ENCODE measurements at places on chromosomes 12 and 14.

DNA sequence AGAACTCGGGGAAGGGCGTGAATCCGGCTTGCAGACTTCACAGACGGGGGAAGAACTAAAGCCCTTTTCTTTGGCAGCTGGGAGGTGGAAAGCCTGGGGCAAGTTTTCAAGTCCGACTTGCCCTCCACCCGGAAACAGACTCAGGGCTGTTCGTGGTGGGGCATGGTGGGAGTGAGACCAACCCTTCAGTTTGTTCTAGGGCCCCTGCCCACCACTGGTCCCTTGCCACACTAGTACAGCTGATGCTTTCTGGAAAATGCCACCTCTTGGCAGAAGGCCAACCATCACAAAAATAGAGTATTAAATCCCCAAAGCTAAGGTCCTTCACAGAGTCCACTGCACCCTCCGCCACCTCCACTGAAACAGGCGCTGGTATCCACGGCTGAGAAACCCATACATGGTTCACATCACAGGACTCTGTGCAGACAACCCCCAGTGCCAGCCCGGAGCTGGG is 50.4 kb upstream of the DDX11 start:
- no peak for DNase-seq

DNA sequence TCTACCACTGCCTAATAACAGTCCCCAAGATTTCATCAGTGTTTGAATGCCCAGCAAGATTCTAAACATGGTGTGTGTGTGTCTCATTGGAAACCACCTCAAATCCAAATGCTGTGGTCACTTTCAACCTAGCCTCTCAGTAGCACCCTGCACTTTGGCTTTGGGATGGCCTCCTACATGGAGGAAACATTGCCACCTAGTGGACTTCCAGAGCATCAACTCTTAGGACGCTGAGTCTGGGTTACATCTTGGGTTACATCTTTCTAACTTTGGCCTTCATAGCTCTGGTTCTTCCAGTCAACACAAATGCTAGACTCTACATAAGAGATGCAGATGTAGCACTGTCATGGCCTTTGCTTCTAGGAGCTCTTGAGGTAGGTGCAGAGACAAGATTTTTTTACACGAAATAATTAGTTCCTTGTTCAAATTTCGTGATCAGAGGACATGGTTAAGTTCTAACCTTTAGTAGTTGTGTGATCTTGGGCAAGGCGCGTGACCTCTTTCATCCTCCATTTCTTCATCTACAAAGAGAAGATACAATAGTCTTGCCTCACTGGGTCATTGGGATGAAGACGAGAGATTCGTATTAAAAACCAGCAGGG is 113.5 kb upstream of the VASH1 start:
- no peak for DNase-seq

GRCh38 chr12:66662179-66662578 is 16.7 kb downstream of the GRIP1 start:
- DNase-seq, result no peak

DNA sequence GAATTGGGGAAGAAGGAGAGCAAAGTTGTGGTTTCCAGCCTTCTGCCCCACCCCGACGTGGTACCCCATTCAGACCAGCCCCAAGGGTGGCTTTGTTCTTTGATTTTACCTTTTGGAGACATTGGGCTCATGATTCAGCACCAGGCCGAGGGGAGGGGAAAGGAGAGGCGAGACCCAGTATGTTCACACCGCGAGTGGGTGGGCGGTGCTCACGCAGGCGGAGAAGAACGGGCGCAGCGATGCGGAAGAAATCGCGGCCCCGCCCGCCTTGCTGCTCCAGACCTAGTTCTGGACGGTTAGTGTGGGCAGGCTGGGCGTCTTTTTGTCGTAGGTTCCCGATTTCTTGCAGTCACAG is 963 bp downstream of the ATL1 start:
- DNase-seq, result no peak

- no peak for DNase-seq
Observed at GRCh38 chr12:65496617-65497016, 218.1 kb downstream of the MSRB3 start.

DNA sequence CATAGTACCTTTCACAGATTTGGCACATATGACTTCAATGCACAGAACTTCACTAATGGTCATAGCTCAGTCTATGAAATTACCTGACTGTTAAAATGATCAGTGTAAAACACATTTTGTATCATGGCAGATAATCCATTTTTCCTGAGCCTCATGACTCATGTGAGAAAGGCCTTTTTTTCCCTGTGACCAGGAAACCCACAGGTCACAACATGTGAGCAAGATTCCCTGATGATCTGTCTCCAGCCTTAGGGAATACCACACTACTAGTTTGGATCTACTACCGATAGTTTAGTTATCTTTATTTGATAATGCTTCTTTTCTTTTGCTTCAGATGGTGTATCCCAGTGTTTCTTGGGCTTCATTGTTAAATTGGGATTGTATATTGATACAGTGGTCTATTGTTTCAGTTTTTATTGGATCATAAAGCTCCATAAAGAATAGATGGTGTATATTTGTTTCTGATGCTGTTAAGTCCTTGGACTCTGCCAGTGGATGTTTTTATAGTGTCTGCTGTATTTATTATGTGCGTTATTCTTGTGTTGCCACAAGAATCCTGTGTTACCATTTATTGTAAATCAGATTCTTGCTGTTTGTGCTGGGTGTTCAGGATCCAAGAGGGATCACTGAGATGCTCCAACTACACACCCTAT is 248.7 kb upstream of the PELI2 start:
- DNase-seq, result no peak

DNA sequence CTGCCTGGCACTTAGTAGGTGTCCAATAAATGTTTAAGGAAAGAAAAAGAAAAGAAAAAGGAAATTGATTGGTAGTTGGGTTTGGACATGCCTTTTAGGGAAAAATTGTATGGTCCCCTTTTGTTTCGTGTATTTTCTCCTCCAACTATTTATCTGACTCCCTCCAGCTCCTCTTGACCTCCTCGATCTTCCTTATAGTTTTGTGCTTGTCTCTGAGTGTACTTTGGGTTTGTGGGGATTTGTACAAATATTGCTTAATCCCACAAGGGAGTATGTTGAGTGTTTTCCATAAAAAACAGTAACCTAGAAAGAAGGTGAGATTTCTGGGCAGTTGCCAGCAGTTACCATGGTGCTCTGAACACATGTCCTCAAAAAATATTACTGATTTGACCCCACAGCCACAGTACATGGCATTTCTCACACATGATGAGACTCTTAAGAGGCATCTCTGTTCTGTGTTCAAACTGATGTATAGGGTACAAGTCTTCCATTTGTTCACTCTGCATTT is 15.7 kb downstream of the PLEKHG7 start:
- no peak for DNase-seq

DNA sequence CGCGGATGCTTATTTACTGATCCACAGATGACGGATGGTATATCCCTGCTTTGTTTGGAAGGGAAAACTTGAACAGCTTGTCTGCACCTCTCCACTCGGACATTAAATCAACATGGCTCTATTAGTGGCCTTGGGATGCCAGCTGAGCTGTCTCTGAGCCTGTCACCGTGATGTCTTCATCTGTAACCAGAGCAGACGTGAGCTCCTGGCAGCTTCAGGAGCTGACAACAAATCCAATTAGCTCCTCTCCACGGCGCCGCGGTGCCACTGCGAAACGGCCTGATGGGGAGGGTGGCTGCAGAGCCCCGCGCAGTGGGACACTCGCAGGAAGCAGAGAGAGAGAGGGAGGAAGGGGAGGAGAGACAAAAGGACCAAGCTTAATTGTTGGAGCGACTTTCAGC is 112.3 kb downstream of the PAPOLA start:
- DNase-seq, result no peak

DNA sequence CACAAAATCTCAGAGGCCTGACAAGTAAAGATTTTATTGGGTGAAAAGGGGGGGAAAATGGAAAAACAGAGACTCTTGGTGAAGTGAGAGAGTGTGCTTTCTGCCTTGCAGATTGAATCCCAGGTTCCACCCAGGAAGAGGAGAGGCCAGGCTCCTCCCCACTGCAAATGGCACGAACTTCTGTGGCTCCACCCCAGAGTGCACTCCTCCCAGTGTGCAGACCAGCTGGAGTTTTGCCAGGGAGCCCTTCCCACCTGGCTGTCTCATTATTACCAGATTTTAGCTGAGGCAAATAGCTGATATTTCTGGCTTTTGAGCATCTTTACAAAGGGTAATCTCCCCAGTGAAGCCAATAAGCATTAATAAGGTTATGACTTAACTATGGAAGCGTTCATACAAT is 51.9 kb downstream of the TESPA1 start:
- DNase-seq, result no peak

GRCh38 chr12:115455268-115455681 is 771.3 kb upstream of the TBX3 start:
- no peak for DNase-seq

GRCh38 chr12:69095765-69096477 is 143.4 kb upstream of the CPSF6 start:
- DNase-seq, result no peak

GRCh38 chr14:60651796-60652673 is 2.8 kb upstream of the SIX1 start:
- no peak for DNase-seq

DNA sequence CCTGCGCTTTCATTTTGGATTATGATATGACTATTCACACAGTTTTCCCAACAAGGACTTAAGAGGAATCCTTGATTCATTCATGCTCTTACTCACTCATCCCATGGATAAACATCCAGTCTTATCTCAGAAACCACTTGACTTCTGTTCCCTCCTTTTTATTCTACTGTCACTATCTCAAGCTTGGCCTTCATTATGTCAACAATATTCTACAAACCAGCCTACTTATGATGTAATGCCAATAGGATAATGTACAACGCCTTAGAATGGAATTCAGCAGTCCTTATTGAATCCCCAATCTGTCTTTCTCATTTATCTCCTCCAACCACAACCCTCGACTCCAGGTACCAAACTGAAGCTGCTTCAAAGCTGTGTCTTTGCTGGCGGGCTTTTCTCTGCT is 448.5 kb downstream of the PDZRN4 start:
- DNase-seq, result no peak

DNA sequence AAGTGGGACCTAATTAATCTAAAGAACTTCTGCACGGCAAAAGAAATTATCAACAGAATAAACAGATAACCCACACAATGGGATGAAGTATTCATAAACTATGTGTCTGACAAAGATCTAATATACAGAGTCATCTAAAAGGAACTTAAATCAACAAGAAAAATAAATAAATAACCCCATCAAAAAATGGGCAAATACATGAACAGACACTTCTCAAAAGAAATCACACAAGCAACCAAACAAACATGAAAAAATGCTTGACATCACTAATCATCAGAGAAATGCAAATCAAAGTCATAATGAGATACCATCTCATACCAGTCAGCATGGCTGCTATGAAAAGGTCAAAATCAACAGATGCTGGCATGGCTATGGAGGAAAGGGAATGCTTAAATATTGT is 466.9 kb downstream of the SOX5 start:
- no peak for DNase-seq

- DNase-seq, result no peak
Observed at GRCh38 chr12:4152145-4152795, 121.3 kb upstream of the CCND2 start.

DNA sequence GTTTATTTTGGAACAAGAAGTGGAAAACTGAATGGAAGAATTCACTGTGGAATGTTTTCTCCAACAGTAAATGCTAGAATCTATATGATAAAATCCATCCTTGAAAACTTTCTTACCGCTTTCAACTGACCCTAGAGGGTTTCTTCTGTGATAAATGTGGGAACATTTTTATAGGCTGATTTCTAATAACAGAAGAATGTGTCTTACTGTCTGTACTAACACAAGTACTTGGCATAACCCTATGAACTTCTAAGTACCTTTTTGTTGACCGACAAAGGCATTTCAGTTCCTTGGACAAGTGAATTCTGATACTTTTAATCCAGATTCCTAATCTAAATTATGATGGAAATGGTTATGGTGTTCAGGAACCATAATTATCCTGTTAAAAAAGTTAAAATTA is 1109.7 kb upstream of the FLRT2 start:
- DNase-seq, result no peak

DNA sequence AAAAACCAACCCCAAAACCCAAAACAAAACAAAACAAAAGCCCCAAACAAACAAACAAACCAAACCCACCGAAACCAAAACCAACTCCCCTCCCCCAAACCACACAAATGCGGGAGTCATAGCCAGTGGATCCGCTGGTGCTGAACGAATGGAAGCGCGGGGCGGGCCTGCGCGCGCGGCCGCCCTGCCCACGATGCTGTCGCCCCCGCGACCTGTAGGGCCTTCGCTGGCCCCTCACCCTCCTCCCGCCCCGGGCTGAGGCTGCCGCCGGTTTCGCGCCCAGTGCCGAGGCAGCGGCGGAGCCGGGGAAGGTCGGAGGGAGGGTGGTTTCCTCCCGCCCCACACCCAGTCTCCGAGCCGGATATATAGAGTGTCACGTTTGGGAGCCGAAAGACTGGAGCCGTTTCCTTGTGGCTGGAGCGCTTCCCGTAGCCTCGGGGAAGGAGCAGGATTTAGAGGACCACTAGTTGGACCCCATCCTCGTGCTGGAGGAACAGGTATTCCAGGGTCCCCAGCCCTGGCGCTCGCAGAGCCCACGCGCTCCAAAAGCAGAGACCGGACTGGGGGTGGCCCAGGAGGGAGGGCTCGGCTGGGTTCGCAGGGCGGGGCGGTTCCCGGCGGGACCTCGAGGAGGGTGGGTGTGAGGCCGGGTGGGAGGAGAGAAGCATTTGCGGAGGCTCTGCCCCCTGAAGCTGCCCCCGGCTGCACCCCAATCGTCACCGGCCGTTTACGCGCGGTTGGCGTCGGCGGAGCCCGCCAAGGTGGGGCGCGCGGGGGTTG is at the start of gene FAR2:
TSS of gene FAR2 (plus strand) at position 368 of the 780 bp plus-strand sequence. CDS start 121,172 bp downstream, outside the sequence.
- DNase-seq, result no peak

DNA sequence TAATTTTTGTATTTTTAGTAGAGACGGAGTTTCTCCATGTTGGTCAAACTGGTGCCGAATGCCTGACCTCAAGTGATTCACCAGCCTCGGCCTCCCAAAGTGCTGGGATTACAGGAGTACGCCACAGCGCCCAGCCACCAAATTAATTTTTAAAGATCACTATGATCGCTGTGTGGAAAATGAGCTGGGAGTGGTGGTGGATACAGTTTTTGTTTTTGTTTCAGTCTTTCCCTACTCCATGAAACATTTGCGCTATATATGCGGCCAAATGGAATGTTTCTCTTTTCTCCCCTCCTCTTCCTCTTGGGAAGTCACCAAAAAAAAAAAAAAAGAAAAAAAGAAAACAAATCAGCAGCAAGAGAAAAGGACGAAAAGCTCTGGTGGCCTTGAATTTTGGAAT is 20.8 kb upstream of the P2RX4 start:
- DNase-seq, result no peak

GRCh38 chr14:100523843-100524169 is 63.4 kb downstream of the BEGAIN start:
- DNase-seq, result no peak

- no peak for DNase-seq
Observed at GRCh38 chr12:116915326-116915725, 4.6 kb downstream of the FBXW8 start.

DNA sequence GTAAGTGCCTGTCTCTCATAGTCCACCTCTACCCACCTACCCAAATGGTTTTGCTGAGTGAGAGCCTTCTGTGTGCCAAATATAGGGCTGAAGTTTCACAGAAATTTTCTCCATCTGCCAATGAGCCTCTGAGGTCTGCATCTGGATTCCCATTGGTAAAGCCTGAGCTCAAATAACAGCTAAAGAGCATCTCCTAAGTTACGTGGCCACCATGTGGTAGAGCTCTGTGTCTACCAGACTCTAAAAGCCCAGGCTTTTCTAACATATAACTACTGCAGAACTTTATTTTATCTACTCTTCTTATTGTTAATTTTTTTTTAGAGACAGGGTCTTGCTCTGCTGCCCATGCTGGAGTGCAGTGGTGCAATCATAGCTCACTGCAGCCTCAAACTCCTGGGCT is 16.0 kb downstream of the AMDHD1 start:
- DNase-seq, result no peak
